NCI-H774 (cell line): ENCODE measurements at places on chromosomes 6 and 20.

DNA sequence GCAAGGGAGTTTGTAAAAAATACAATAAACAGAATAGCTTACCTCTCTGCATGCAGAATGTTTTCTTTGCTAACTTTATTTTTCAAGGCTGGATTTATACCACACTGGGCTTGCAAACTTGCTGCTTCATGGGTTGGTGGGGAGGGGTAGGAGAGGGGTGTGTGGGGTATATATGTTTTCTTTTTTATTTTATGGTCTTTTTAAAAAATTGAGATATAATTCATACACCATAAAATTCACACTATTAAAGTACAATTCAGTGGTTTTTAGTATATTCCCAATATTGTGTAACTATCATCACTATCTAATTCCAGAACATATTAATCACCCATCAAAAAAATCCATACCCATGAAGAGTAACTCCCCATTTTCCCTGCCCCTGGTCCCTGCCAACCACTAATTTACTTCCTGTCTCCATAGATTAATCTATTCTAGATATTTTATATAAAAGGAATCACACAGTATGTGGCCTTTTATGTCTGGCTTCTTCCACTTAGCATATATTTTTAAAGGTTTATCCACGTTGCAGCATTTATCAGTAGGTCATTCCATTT, 14.3 kb upstream of the TRPC4AP start:
- no peak for DNase-seq

DNA sequence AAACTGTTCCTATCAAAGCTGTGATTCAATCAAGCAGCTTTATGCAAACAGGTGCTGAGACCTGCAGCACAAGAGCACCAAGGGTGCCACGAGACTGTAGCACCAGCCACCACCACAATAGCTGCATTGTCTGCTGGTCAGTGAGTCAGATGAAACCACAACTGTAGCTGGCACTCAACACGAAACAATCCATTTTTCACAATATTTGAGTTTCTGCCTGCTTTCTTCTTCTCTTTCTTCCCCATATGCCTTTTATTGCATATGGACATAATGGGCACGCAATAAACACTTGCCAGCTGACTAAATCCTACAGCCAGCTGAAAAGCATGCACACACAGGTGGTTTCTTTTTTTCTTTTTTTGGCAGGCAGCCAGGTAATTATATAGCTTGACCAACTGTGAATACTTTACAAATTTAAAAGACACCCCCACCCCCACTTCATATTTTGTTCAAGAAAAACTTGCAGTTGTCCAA, 16.6 kb downstream of the SLC2A12 start:
- DNase-seq: peak; percentile 99

DNA sequence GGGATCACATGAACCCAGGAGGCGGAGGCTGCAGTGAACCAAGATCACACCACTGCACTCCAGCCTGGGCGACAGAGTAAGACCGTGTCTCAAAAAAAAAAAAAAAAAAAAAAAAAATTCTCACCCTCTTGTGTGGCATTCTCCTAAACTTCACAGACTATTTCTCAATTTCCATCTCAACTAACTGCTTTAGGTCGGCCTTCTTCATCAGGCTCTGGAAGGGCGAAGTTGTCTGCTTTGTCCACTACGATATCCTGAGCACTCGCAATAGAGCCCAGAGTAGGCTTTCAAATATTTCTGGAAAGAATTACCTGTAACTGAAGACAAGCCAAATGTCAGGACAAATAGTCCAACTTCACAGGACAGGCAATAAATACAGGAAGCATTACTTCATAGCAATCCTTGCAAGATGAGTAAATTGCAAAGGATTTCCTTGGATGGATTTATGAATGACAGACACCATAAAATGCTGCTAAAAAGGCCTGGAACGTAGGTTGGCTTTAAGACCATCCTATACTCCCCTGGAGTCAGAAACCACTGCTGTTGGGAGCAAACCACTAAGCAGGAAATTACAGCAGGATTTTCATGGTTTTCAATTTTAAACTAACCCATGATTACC, 116.3 kb upstream of the SLC2A12 start:
- no peak for DNase-seq

GRCh38 chr20:3084283-3084985, at the start of gene AVP:
Gene AVP (minus strand): TSS chr20:3084724. CDS start chr20:3084674, 50 bp downstream.
- no peak for DNase-seq

DNA sequence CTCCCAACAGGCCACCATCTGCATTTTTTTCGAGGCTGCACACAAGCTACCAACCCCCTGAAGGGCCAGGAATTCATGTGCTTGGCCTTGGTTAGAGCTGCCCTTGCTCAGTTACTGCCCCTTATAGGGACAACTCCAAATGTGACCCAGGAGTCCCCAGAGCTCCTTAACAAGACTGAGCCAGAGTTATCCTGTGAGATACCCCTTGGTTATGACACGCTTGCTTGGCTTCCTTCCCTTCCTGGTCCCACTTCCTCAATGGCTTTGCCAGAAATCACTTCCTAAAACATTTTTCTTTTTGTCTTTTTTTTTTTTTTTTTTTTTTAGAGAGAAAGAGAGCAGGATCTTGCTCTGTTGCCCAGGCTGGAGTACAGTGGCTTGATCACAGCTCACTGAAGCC, 8.9 kb downstream of the TREM1 start:
- no peak for DNase-seq

GRCh38 chr20:44621939-44622338, 29.6 kb downstream of the ADA start:
- DNase-seq: no peak

DNA sequence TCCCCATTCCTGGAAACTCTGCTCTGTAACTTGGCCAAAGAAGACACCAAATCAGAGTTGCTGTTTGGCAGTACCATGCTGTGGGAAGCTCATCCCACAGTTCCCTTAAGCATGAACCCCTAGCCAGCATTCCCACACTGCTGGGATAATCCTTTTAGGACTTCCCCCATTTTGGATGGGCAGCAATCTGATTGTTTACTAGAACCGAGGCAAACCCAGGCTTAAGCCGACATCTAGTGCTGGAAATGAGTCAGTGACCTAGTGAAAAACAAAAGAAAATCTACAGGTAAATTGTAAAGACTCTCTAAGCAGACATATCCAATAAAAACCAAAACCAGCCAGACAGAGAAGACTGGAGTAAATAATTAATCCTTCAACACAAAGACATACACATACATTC, 5.2 kb downstream of the DNAH8 start:
- no peak for DNase-seq

GRCh38 chr20:25477014-25477882, 69.8 kb downstream of the GINS1 start:
- no peak for DNase-seq
